ENCODE measurements at places on chromosomes 5 and 9.

DNA sequence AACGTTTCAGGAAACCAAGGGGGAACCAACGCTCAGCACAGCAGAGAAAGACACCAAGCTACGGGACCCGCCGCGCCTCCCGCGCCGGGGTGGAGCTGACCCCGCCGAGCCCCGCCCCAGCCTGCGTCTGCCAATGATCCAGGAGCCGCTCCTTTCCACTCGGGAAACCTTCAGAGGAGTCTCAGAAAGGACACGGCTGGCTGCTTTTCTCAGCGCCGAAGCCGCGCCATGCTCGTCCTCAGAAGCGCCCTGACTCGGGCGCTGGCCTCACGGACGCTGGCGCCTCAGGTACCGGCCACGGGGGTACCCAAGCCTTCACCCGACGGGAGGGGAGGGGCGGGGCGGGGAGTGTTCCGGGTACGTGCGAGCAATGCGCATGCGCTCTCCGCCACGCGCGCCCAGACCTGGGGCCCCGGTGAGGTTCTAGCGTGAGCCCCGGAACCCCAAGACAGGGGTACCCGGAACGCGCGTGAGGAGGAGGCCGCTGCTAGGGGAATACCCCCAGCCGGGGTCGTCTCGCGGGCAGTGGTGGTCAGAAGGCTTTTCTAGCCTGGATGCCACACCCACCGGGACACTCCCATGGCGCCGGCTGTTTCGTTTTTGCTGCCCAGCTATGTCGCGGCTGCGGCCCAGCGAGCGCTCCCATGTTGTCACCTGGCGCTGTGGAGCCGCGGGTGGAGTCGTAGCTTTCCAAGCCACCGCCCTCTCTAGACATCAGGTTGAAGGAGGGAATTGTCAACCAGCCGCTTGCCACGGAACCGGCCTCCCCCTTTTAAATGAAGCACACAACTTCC is at the start of gene NIPSNAP3A:
NIPSNAP3A (plus strand) TSS at position 119 of the 794 bp plus-strand sequence; CDS start at position 229, 110 bp downstream.
- DNase-seq, result peak; percentile 44

- no peak for DNase-seq
These were observed 58.5 kb downstream of the PSD2 start for GRCh38 chr5:139854029-139854605.

DNA sequence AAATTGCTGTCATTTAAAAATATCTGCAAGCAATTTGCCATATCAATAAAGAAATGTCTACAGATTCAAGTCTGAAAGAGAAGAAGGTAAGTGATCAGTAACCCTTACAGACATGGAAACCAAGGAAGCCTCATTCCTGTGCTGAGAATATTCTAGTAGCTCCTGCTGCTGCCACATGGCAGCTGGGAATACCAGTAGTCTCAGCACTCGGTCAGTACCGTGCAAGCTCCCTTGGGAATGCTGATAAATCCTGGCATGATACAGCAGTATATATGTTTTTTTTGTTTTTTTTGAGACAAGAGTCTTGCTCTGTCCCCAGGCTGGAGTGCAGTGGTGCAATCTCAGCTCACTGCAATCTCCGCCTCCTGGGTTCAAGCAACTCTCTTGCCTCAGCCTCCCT is 27.9 kb downstream of the NANS start:
- no peak for DNase-seq

- DNase-seq, result no peak
These were observed 213.7 kb downstream of the TMEM38B start for GRCh38 chr9:105908069-105908468.

GRCh38 chr9:87336914-87337333 is 160.7 kb upstream of the DAPK1 start:
- DNase-seq, result peak; percentile 62

DNA sequence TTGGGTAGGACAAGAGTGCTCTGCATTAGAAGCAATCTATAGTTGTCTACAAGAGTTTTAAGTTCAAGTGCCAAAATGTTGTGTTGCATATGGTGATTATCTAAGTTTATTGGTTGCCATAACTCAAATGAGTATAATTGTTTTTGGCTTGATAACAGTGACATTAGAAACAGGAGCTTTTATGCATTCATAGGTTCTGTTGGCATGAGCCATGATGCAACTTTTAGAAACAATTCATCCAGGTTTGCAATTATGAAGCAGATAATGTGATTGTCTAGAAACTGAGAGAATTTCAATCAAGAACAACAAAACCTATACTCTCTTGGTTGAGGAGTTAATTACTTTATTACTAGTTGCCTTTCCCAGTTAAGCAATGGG is 137.0 kb downstream of the PBX3 start:
- no peak for DNase-seq

DNA sequence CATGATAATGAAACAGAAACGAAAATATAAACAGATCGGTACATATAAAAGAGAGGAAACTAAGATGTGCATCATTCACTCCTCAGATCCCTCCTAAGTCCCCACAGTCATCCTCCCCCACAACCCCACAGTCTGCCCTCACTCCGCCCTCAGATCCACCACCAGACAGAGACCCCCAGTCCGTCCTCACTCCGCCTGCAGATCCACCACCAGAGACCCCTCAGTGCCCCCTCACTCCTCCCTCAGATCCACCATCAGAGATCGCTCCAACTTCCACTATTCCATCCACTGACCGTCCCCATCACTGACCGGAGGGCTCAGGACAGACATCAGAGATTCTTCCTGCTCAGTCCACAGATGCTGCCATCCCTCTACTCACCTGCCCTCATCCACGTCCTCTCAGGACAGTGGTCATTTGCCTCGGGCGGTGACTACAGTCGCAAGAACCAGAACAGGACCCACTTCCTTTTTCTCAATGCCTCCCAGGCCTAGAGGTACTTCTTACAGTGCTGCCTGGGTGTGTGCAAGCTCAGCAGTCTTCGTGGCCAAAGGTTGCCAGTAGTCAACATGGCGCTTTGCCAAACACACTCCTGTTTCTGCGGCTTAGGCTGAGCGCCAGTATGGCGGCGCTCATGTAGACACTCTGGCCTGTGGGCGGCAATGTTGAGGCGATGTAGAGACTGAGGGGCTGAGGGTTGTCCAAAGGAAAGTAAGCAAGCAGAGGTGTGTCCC is 8.3 kb upstream of the SPATA31C1 start:
- no peak for DNase-seq

GRCh38 chr9:13284011-13284410 is 4.5 kb upstream of the MPDZ start:
- DNase-seq, result no peak

GRCh38 chr5:73274881-73275663 is 102.1 kb downstream of the TMEM174 start:
- DNase-seq, result no peak

DNA sequence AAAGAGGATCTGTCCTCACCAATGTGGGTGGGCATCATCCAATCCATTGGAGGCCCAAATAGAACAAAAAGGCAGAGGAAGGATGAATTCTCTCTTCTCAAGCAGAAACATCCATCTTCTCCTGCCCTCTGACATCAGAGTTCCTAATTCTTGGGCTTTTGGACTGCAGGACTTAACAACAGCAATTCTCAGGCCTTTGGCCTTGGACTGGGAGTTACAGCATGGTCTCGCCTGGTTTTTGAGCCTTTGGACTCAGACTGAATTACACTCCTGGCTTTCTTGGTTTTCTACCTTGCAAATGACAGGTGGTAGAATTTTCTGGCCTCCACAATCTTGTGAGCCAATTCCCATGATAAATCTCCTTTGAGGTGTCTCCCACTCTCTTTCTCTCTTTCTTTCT is 60.5 kb upstream of the CD180 start:
- DNase-seq, result no peak

DNA sequence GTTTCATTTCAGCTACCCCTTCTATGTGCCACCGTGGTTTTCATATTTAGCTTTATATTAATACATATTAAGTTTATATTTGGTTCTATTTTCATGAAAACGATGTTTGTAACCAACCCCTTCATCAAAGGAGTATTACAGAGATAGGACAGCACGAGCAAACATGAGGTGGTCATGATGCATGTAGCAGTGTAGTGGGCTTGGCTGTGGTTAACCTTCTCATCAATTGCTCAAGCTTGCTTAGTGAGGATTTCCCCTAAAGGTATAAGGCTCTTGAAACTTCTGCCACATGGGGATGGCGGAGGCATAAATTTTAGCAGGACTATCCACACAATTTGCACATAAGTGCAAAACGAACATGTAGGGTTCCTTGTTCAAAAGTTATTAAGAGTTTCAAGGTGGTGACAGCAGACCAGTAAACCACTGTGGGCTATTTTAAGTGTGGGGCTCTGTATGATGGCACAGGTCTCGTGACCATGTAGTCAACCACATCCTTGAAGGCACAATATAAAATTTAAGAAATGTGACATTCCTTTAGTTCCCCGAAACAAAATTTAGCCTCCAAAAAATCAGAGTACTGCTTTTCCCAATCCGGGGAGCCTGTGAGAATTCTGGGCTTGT is 24.8 kb downstream of the TMEM174 start:
- DNase-seq, result no peak

- no peak for DNase-seq
These were observed 160.4 kb upstream of the CDH12 start for GRCh38 chr5:23013395-23013998.

Data from fibroblast of skin of left quadriceps (primary cell).